ENCODE measurements at places on chromosomes 11 and 22.

DNA sequence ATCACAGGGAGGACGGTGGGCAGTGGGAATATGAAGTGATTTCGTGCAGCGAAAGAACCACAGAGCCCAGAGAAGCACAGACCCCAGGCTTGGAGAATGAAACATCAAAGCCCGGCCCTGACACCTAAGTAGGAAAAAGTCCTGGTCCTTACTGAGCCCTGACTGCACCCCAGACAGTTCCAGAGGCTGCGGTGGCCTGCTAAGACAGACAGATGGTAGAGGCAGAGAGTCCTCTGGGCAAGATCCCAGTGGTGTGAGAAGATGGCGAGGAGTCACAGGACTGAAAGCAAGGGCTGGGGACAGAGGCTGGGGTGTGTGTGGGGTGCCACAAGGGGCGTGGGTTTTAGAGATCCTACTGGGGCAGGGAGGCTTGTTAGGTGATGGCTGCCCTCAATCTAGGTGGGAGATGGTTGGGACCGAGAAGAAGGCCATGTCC, 3.7 kb downstream of the CBX6 start:
- no peak for DNase-seq

GRCh38 chr22:25518000-25518663, 46.3 kb upstream of the GRK3 start:
- no peak for DNase-seq

DNA sequence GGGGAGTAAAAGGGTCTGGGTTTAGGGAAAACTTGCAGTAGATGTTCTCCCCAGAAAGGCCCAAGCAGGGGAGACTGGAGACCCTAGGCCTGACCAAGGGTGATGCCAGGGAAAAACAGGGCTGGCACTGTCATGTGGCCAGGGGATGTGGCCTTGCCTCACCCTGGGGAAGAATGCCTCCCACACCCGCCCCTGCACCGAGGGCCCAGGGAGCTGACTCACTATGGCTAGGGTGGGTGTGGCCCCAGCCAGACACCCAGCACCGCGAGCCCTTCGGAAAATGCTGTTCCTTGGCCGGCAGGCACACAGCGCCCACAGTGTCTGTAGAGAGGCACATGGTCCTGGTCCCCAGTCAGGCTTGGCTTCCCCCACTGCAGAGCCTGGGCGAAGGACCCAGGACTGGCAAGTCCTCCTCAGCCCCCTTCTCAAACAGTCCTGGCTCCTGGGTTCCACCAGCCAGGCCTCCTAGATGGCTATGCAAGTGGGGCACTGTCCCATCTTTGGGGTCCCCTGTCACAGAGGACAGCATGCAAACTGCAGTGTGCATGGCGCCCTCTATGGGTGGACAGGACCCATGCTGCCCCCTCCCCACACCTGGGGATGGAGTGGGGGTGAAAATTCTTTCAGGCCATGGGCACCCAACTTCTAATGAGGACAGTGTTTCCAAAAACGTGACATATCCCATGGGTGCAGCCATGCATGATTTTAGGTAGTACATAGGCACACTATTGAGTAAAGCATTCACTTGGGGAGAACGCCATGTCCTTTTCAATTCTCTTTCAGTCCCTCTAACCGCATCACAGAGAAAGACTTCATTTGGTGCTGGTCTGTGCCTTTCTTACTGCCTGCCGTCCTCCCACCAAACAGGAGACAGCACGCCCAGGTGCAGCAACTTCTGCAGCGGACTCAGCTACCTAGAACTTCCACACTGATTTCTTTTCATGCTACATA, 15.2 kb downstream of the TMPRSS5 start:
- peak; percentile 48 for DNase-seq

- no peak for DNase-seq
Observed at GRCh38 chr11:61147791-61148620, 13.2 kb downstream of the VPS37C start.

DNA sequence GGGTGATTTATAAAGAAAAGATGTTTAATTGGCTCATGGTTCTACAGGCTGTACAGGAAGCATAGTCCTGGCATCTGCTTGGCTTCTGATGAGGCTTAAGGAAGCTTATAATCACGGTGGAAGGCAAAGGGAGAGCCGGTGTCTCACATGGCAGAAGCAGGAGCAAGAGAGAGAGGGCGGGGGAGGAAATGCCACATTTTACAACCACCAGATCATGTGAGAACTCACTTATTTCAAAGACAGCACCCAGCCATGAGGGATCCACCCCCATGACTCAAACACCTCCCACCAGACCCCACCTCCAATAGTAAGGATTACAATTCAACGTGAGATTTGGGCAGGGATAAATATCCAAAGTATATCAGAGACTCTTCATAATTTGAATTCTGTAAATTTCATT, 200.7 kb downstream of the MSANTD4 start:
- DNase-seq = no peak

DNA sequence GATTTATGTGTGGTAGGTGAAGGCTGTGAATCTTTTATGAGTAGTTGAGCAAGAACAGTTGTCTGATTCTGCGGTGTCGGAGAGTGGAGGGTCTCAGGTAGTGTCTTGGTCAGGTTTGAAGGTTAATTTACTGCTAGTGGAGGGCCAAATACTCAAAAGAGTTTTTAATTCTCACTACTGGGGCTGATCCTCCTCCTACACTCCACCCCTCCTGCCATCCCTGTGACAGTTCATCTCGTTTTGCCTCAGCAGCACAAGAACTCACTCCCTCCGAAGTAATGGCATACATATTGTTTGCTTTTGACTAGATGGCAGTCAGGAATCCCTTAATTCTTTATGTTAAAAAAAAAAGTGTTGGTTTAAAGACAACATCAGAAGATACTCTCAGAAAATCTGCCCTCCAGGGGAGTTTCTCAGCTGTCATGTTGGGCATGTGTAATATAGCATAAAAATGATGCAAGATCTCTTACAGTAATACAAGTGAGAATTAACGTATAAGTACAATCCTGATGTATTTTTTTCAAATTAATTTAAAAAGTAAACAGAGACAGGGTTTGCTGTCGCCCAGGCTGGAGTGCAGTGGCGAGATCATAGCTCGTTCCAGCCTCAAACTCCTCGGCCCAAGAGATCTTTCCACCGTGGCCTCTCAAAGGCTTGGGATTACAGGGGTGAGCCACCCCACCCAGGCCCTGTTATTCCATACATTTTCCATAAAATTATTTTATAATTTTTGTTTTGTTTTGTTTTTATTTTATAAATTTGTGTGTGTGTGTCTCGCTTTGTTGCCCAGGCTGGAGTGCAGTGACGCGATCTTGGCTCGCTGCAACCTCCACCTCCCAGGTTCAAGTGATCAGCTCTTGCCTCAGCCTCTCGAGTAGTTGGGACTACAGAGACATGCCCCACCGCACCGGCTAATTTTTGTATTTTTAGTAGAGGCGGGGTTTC, 1.3 kb downstream of the FAR1 start:
- DNase-seq = no peak

GRCh38 chr22:43819931-43820640, 8.0 kb upstream of the EFCAB6 start:
- DNase-seq = no peak

GRCh38 chr22:23478175-23478574, 101.9 kb downstream of the IGLL1 start:
- DNase-seq = no peak
